Urothelium cell line (cell line): ENCODE measurements at places on chromosomes 13 and 19.

GRCh38 chr19:54662730-54663129 is at the start of gene LILRB4:
LILRB4 (plus strand) TSS chr19:54662985; CDS start chr19:54663034, 49 bp downstream.
- DNase-seq: no peak

GRCh38 chr13:71524613-71525304 is 342.2 kb downstream of the DACH1 start:
- DNase-seq: no peak

DNA sequence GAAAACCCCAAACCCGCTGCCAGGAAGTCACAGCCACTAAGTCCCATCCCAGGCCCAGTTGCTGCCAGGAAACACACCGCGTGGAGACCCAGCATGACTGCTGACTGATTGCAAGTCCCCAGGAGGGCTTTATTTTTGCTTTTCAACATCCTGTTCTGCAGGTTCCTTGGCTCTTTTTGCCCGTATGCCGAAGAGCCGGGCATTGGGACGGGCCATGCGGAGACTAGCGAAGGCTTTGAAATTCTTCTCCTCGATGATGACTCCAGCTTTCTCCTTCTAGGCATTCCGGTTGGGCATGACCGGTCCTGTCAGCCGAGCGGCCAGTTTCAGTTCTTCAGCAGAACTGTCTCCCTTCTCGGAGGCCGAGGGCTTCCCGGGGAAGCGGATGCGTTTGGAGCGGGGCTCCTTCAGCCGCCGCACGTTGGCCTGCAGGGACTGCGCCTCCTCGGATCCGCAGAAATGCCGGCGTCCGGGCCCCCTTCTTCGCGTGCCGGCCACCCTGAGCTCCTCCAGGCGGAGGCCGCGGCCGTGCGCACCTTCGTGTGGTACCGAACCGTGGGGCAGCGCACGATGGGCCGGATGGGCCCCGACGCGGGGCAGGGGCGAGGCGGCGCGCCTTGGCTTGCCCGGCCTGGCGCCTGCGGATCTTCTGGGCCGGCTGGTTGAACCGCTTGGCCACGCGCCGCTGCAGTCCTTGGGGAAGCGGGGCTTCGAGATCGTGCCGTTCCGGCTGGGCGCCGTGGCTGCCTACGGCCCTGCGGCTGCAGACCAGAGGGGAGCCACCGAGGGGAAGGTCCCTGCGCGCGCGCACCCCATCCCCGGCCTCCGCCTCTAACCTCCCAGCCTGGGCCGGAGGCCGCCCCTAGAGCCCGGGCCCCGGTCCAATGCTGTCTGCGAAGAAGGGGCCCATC is 15.2 kb downstream of the ZSCAN5C start:
- DNase-seq: no peak

DNA sequence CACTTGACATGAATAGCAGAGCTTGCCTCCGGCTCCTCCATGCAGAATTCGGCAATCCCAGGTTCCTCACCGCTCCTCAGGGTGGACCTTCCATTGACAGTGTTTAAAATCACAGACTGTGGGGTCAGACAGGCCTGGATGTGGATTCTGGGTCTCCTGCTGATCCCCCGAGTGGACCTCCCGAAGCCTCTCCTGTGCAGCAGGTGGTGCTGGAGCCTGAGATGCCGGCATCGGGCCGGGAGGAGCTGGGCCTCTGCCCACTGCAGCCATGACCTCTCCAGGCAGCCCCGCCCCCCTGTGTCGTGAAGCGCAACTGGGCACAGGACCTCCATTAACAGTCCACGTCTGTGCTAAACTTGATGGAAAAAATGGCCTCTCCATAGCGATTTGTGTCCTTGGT is 10.5 kb upstream of the CDC16 start:
- no peak for DNase-seq

DNA sequence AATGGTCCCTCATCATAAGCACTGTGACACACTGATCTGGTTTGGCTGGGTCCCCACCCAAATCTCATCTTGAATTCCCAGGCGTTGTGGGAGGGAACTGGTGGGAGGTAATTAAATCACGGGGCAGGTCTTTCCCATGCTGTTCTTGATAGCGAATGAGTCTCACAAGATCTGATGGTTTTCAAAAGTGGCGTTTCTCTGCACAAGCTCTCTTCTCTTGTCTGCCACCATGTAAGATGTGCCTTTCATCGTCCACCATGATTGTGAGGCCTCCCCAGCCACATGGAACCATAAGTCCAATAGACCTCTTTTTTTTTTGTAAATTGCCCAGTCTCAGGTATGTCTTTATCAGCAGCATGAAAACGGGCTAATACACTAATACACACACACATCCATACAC is 6.9 kb upstream of the GPR4 start:
- DNase-seq: no peak

GRCh38 chr19:36986131-36986530 is 70.0 kb downstream of the ZNF568 start:
- no peak for DNase-seq

DNA sequence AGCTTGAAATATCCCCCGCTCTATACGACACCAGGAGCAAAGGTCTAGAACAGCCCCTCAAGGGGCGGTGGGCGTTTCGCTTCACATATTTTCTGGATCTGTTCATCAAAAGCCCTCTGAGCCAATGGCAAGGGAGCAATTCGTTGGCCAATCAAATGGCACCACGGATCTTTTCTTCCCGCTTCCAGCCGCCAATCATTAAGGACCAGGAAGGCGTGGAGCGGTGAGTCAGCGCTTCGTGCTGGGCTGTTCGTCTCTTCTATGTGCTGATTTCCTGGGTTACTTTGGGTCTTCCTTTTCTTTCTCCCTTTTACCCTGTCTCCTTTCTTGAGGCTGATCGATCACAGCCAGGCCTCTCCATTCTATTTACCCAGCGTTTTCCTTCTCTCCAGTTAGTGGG is at the start of gene NLRP4:
NLRP4 (plus strand) TSS at position 201 of the 400 bp plus-strand sequence. CDS start 15,541 bp downstream, outside the sequence.
- no peak for DNase-seq

GRCh38 chr13:95243207-95243606 is 58.0 kb downstream of the ABCC4 start:
- no peak for DNase-seq

DNA sequence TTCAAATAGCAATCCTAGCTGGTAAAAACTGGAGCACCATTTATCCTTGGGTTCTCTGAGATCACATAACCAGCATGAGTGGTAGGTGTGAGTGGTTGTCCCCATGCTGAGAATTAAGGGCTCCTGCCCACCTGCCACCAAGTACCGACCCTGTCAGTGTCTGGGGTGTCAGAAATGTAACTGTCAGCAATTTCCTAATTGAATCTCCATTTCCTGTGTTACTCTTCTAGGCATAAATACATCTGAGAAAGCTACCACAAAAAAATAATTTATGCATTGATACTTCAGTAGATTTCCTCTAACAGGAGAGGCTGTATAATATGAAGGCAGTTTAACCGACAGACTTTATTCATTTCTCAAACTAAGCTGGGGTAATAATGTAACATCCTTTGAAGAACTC is 25.1 kb downstream of the CPB2 start:
- DNase-seq: no peak

DNA sequence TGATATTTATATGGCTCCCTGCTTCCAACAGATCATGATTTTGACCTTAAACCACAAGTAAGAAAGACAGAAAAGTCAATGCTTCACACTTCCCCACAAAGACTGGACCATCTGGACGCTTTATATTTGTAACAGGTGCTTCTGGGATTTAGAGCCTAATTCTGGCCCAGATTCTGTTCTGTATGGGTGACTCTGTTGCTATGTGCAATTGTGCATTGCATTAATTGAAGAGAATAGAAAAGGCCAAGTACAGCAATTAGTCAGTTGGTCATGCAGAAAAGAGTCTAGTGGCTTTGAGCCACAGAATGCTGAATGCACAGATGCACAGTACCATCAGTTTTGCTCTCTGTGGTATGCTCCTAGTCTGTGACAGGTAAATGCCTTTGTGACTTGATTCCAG is 657.4 kb upstream of the ATXN8OS start:
- DNase-seq: no peak

- DNase-seq: no peak
Observed at GRCh38 chr19:40398417-40399131, 8.6 kb upstream of the HIPK4 start.

GRCh38 chr13:62524061-62524460 is 1108.4 kb upstream of the PCDH20 start:
- DNase-seq: no peak

DNA sequence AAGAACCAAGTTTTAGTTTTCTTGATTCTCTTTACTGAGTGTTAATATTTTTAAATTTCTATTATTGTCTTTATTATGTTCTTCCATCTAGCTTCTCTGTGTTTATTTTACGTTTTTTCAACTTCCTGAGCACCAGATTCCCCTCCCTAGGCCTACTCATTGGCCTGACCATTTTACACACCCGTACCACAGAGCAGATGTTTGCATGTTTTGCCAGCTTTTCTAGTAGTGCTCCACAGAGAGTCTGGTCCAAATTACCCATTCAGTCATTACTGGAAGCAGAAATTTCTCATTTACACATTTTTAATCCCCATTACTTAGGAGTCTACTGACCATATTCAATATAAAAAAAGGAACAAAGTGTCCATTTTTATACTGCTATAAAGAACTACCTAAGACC is 66.9 kb downstream of the ING1 start:
- no peak for DNase-seq

GRCh38 chr19:54387991-54388801 is 23.5 kb upstream of the LAIR1 start:
- DNase-seq: no peak

DNA sequence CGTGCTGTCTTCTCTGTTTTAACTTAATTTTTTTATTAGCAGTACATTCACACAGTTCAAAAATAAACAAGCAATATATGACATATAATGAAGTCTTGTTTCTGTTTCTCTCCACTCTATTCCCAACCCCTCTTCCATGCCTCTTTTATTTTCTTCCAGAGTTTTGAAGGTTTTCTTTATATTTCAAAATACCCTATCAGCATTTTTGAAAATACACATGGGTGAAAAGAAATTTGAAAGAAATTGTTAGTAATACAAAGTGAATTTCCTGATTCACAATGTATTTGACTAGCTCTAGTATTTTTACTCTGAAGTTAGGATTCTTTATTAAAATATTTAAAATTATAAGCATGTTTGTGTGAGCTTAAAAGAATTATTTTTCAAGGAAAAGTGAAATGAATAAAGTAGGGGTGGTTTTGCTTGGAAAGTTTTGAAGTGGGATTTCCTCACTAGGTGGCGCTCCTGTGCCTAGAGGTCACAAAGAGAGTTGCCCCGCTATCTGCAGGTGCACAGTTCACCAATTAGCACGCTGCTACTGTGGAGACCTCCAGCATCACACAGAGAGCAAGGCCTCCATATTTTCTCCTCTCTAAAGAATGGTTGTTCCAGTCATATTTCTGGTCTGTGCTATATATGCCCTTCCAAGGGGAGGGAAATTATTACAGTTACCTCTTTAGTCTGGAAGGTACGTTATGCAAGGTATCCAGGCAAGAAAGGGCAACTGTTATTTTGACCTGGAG is 37.6 kb downstream of the SOX21 start:
- DNase-seq: peak; percentile 50

GRCh38 chr13:113179374-113180230 is 21.2 kb downstream of the PROZ start:
- no peak for DNase-seq

DNA sequence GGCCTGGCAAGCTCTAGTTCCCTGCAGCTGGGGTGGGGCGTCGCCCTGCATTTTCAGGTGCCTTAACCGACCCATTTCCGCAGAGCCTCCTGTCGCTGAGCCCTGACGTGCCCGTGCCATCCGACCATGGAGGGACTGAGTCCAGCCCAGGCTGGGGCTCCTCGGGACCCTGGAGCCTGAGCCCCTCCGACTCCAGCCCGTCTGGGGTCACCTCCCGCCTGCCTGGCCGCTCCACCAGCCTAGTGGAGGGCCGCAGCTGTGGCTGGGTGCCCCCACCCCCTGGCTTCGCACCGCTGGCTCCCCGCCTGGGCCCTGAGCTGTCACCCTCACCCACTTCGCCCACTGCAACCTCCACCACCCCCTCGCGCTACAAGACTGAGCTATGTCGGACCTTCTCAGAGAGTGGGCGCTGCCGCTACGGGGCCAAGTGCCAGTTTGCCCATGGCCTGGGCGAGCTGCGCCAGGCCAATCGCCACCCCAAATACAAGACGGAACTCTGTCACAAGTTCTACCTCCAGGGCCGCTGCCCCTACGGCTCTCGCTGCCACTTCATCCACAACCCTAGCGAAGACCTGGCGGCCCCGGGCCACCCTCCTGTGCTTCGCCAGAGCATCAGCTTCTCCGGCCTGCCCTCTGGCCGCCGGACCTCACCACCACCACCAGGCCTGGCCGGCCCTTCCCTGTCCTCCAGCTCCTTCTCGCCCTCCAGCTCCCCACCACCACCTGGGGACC is 1.2 kb downstream of the ZFP36 start:
- DNase-seq: no peak

GRCh38 chr13:44757671-44758070 is 181.5 kb upstream of the TSC22D1 start:
- no peak for DNase-seq

DNA sequence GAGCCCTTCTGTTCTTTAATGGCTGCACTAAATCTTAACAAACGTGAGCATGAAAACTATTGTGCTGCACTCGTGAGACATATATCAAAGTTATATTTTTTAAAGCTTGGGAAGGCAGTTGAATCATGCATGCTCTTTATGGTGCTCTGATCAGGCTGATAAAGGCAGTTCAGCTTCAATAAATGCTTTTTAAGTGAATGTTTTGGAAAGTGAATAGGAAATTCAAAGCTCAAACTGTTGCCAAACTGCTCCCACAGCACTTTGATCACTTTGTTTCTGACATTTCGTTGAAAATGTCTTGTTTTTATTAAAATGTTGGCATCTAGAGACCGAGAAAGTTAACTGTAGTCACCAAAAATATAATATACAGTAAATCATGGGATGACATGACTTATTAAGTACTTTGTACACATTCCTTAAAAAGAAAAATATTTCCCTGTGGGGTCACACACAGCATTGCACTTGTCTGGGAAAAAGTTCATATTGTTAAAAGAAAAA is 625.7 kb upstream of the PCDH9 start:
- DNase-seq: no peak

- no peak for DNase-seq
Observed at GRCh38 chr19:6011794-6012193, 33.9 kb upstream of the RANBP3 start.

GRCh38 chr19:32294871-32295438 is 50.5 kb upstream of the ZNF507 start:
- no peak for DNase-seq

GRCh38 chr13:114025405-114025713 is 51.5 kb upstream of the C13orf46 start:
- no peak for DNase-seq

DNA sequence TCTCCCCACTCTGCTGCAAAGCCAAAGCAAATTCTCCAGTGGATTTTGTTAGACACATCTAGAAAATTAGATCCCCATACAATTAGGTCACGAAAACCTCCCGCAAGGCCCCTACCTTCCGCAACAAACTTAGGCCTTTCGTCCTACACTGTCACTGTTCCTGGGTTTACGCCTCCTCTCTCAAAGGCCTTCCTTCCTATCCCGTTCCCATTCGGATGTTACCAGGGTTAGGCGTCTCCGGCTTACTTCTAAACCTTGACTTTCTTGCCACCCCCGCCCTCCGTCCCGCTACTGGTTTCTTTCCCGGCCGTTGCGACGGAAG is 754 bp downstream of the RNF6 start:
- DNase-seq: no peak

- DNase-seq: peak; percentile 14
Observed at GRCh38 chr13:46831588-46832194, 34.7 kb upstream of the ESD start.
